ENCODE measurements at places on chromosomes 2 and 18. TPM values are rescaled to one million over a fixed set of nuclear protein-coding genes. Genes with fewer than 3 reads are reported as not detected.

Gene IL1F10
- not detected for total RNA-seq

Gene MGAT4A
- total RNA-seq, result 97.6 TPM

Gene CRACDL
- total RNA-seq, result 0.15 TPM

Gene GPAT2
- total RNA-seq, result not detected

Gene AQP4
- 0.20 TPM for total RNA-seq

Gene SPATA3
- not detected for total RNA-seq

Gene GALNT14
- not detected for total RNA-seq

Gene FIGN
- total RNA-seq, result 11.6 TPM

Gene TCF23
- total RNA-seq, result 0.04 TPM

Gene ATP6V1C2
- total RNA-seq, result 0.04 TPM

Gene L3MBTL4
- total RNA-seq, result 13.3 TPM

Gene CTNNA2
- not detected for total RNA-seq

Gene GAREM1
- 2.9 TPM for total RNA-seq

Gene C2orf76
- 8.5 TPM for total RNA-seq

Gene DSEL
- 0.06 TPM for total RNA-seq

Gene PLEK
- not detected for total RNA-seq
